ENCODE measurements at places on chromosomes 2 and 18. TPM values are rescaled to one million over a fixed set of nuclear protein-coding genes. Genes with fewer than 3 reads are reported as not detected.
A peak's percentile ranks its signal among the peaks of the same experiment; 100 is the strongest.

The SDC1 gene
- total RNA-seq = 213 TPM

The C2orf15 gene
- 5.4 TPM for total RNA-seq

The C2orf80 gene
- not detected for total RNA-seq

The BAZ2B gene
- 172 TPM for total RNA-seq

The CIB4 gene
- total RNA-seq = not detected

The SPDYA gene
- 0.35 TPM for total RNA-seq

The RUFY4 gene
- total RNA-seq = 5.0 TPM

GRCh38 chr2:158024288-158024898 is 77.3 kb upstream of the UPP2 start:
- peak; percentile 75 for DNase-seq
- no peak overlapping the region for H3K27ac ChIP-seq
- no peaks in the 10 kb centered on the region for H3K4me1 ChIP-seq
- H3K4me3 ChIP-seq = no peak overlapping the region
- no peaks in the 10 kb centered on the region for H3K27me3 ChIP-seq

DNA sequence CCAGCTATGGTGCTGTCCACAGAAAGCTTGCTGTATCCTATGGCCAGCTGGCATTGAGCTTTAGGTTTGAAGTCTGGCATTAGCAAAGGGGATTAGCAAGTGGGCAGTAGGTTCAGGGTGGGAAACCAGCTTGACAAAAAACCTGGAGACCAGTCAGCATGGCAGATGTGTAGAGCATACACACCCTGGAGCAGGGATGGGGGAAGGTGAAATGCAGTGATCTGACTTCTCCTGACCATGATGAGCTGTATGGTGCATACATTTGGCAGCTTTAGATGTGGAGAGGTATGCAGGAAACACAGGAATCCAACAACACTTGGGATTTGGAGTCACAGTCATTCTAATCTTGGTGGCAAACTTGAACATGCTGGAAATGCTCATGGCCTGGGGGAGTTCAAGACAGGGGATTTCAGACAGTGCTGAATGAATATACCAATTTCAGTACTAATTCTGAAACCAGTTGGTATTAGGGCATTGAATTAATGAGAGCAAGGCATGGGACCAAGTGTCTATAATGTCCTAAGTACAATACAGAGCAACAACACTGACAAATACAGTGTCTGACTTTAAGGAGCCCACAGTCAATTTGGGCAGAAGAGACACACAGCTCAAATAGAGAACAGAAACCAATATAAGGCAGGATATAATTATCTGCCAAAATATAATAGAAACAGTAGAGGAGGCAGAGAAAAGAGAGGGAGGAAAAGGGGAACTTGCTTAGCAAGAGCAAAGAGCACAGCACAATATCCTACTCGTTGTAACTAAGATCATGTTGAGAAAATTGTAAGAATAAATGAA is 11.8 kb downstream of the ARHGAP15 start:
- no peaks in the 10 kb centered on the region for H3K27me3 ChIP-seq
- H3K36me3 ChIP-seq = no peaks in the 10 kb centered on the region
- no peak overlapping the region for H3K27ac ChIP-seq
- no peak overlapping the region for H3K4me3 ChIP-seq
- no peak for DNase-seq

DNA sequence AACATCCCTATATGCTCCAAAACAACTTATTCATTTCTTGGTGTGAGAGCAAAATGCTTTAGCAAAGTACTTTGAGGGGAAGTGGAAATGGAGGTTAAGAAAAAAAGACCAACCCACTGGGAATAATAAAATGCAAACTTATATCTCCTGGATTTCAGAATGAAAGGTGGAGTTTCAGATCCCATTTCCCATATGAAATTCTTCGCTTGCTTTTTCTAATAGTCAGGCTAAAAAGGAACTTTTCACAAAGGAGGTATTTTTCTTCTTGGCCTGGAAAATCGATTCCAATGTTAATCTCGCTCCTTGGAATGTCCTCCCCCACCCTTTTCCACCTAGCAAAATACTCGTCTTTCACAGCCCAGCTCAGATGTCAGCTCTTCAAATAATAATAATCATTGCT is 360.9 kb downstream of the LPIN1 start:
- no peaks in the 10 kb centered on the region for H3K4me1 ChIP-seq
- H3K27me3 ChIP-seq = no peaks in the 10 kb centered on the region
- DNase-seq = no peak
- no peaks in the 10 kb centered on the region for H3K36me3 ChIP-seq

- no peaks in the 10 kb centered on the region for H3K27me3 ChIP-seq
- H3K27ac ChIP-seq = no peak overlapping the region
- no peaks in the 10 kb centered on the region for H3K36me3 ChIP-seq
- no peaks in the 10 kb centered on the region for H3K4me1 ChIP-seq
- H3K4me3 ChIP-seq = no peak overlapping the region
Measured at GRCh38 chr2:36074008-36074407, 281.6 kb upstream of the CRIM1 start.

DNA sequence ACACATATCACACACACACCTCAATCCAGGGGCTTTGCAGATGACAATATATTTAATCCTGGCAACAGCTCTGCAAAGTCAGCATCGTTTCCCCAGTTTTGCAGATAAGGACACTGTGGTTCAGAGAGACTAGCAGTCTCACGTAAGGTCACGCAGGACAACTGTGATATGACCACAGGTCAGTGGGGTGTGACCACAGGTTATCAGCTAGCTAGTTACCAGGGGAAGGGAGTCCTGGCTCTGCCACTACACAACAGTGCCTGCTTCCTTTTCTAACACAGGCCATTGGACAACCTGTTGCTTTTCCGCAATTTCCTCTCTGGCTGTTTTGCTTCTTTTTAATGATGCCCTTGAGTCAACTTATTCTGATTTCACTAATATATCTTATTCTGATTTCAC is 33.3 kb downstream of the RBMS1 start:
- no peaks in the 10 kb centered on the region for H3K36me3 ChIP-seq
- H3K4me1 ChIP-seq = peaks cover 4% of the 10 kb centered on the region
- H3K4me3 ChIP-seq = no peak overlapping the region
- no peak overlapping the region for H3K27ac ChIP-seq

DNA sequence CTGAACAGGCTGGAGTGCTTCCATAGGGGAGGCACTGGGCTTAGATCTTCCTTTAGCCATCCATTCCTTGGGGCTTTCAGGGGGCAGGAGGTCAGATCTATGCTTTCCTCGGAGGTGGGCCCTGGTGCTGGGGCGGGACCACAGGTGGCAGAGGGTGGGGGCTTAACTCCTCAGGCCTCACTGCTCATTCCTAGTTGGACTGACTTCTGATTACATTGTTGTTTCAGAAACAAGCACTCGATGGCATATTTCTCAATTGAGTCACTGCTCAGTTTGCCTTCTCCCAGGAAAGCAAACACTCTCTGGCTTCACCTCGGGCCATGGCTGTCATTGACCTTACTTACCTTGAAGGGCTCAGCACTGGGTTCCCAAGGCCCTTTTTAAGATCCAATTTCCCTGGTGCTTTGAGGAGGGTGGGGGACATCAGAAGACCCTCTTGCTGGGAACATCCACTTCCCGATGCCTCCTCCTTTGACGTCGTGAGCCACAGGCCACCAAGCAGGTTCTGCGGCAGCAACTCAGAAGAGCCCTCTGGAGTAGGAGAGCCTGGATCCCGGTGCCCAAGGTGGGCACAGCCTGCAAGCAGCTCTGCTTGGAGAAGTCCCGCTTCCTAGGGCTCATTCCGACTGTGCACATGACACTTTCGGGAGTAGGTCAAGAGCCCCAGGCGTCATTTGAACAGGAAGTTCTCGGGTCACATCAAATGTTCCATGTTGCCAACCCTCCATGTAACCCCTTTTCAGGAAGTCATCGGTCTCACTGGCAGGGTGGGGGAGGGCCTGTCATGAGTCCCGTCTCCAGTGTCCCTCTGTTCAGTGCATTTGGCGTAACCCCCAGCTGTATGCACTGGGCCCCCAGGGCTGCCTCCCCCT is 40.6 kb downstream of the SDC1 start:
- H3K36me3 ChIP-seq = no peaks in the 10 kb centered on the region
- DNase-seq = no peak
- no peak overlapping the region for H3K4me3 ChIP-seq
- H3K4me1 ChIP-seq = no peaks in the 10 kb centered on the region
- no peaks in the 10 kb centered on the region for H3K27me3 ChIP-seq

DNA sequence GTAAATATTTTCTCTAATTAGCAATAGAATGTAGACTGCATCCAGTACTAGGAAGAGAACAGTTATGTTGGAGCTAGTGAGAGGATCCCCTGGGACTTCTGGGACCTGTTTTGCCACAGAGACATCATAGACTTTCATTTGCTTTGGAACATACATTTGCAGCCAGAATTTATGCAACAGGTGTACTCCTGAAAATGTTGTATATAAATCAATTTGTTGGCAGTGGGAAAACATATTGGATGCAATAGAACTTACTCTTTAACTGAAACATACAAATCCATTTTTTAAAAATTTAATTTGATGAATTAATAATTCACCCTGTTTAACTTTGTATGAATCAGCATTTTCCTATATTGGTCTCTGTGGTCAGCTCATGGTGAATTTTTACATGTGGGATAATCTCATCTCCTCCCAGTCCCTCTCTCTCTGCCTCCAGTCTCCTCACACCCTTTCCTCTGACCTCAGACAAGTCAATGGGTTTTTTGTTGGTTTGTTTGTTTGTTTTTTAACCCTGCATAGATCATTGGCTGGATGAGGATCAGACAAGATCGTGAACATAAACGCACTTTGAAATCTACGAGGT is 263.0 kb downstream of the LPIN1 start:
- DNase-seq = no peak
- no peaks in the 10 kb centered on the region for H3K27me3 ChIP-seq
- no peak overlapping the region for H3K4me3 ChIP-seq
- H3K4me1 ChIP-seq = no peaks in the 10 kb centered on the region
- H3K36me3 ChIP-seq = no peaks in the 10 kb centered on the region
- no peak overlapping the region for H3K27ac ChIP-seq

- H3K27me3 ChIP-seq = no peaks in the 10 kb centered on the region
- H3K27ac ChIP-seq = no peak overlapping the region
- H3K36me3 ChIP-seq = no peaks in the 10 kb centered on the region
- DNase-seq = no peak
Measured at GRCh38 chr2:88563129-88563528, 64.1 kb downstream of the EIF2AK3 start.

GRCh38 chr2:17475286-17475685 is 43.0 kb downstream of the RAD51AP2 start:
- no peak overlapping the region for H3K4me3 ChIP-seq
- no peaks in the 10 kb centered on the region for H3K36me3 ChIP-seq
- H3K27me3 ChIP-seq = no peaks in the 10 kb centered on the region
- no peak overlapping the region for H3K27ac ChIP-seq
- DNase-seq = no peak

DNA sequence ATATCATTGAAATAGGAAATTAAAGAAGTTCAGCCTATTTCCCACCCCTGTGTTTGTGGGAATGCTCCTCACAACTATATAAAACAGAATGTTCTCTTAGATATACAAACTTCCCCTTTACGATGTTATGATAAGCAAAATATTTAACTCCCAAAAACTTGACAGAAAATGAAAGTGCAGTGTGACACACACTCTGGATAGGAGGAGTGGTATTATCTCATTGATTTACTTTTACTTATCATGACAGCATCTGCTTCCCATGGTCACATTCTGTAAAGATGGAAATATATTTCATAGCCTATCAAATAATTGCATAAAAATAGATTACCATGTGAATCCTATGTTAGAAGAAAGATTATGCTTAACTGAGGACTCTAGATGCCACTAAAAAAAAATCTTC is 96.6 kb upstream of the STK17B start:
- H3K36me3 ChIP-seq = no peaks in the 10 kb centered on the region
- H3K4me3 ChIP-seq = peak overlapping the region; percentile 16
- no peak for DNase-seq
- H3K4me1 ChIP-seq = no peaks in the 10 kb centered on the region
- H3K27ac ChIP-seq = peak overlapping the region; percentile 77
- no peaks in the 10 kb centered on the region for H3K27me3 ChIP-seq

GRCh38 chr2:207892716-207893402 is 123.2 kb upstream of the FZD5 start:
- no peaks in the 10 kb centered on the region for H3K27me3 ChIP-seq
- no peaks in the 10 kb centered on the region for H3K36me3 ChIP-seq
- H3K4me1 ChIP-seq = no peaks in the 10 kb centered on the region
- no peak overlapping the region for H3K4me3 ChIP-seq

- no peaks in the 10 kb centered on the region for H3K27me3 ChIP-seq
- DNase-seq = no peak
- H3K4me3 ChIP-seq = no peak overlapping the region
- no peaks in the 10 kb centered on the region for H3K4me1 ChIP-seq
Measured at GRCh38 chr2:204871231-204871953, 326.1 kb downstream of the PARD3B start.

GRCh38 chr2:189249901-189250300 is 70.3 kb upstream of the COL5A2 start:
- no peaks in the 10 kb centered on the region for H3K27me3 ChIP-seq
- no peak overlapping the region for H3K27ac ChIP-seq
- H3K4me3 ChIP-seq = no peak overlapping the region
- H3K36me3 ChIP-seq = no peaks in the 10 kb centered on the region
- no peak for DNase-seq

GRCh38 chr18:47149457-47150028 is 757 bp downstream of the HDHD2 start:
- peak overlapping the region; percentile 88 for H3K27ac ChIP-seq
- no peak for DNase-seq
- no peaks in the 10 kb centered on the region for H3K4me1 ChIP-seq
- no peaks in the 10 kb centered on the region for H3K36me3 ChIP-seq

- peak overlapping the region; percentile 88 for H3K27ac ChIP-seq
- H3K4me3 ChIP-seq = no peak overlapping the region
- no peaks in the 10 kb centered on the region for H3K36me3 ChIP-seq
- no peaks in the 10 kb centered on the region for H3K27me3 ChIP-seq
Measured at GRCh38 chr2:23617167-23617810, 232.3 kb downstream of the KLHL29 start.

GRCh38 chr2:3022841-3023372 is 354.7 kb downstream of the EIPR1 start:
- H3K4me3 ChIP-seq = no peak overlapping the region
- no peak overlapping the region for H3K27ac ChIP-seq
- no peaks in the 10 kb centered on the region for H3K27me3 ChIP-seq

GRCh38 chr2:171524018-171524401 is 1.7 kb downstream of the CYBRD1 start:
- H3K36me3 ChIP-seq = no peaks in the 10 kb centered on the region
- no peaks in the 10 kb centered on the region for H3K27me3 ChIP-seq
- no peaks in the 10 kb centered on the region for H3K4me1 ChIP-seq
- peak overlapping the region; percentile 75 for H3K27ac ChIP-seq
- no peak for DNase-seq

- H3K27ac ChIP-seq = no peak overlapping the region
- H3K27me3 ChIP-seq = no peaks in the 10 kb centered on the region
- H3K36me3 ChIP-seq = no peaks in the 10 kb centered on the region
Measured at GRCh38 chr2:19871836-19872235, 29.9 kb downstream of the TTC32 start.

DNA sequence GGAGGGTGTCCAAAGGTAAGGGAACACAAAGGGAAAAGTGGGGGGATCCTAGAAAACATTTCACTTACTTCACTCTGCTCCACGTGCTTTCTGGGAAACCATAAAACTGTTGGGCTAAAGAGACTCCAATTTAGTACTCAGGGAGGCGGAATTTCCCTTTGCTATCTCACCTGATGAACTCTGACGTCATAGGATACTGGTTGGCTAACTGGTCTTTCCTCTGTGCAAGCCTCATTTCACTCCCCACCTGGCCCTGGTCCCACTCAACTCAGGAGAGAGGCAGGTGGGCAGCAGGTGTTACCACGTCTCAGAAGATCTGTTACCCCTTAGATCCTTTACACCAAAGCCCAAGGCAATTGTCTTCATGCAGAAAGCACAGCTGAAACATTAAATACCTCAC is 51.8 kb upstream of the PMAIP1 start:
- DNase-seq = no peak
- no peaks in the 10 kb centered on the region for H3K27me3 ChIP-seq
- H3K4me3 ChIP-seq = no peak overlapping the region
- peaks cover 8% of the 10 kb centered on the region for H3K4me1 ChIP-seq
